ENCODE measurements at places on chromosomes 1 and 21.

GRCh38 chr1:154862907-154863306 lies 7.2 kb downstream of the KCNN3 start:
- DNase-seq: no peak

GRCh38 chr1:161506336-161507223 lies 1.3 kb downstream of the FCGR2A start:
- DNase-seq: no peak

DNA sequence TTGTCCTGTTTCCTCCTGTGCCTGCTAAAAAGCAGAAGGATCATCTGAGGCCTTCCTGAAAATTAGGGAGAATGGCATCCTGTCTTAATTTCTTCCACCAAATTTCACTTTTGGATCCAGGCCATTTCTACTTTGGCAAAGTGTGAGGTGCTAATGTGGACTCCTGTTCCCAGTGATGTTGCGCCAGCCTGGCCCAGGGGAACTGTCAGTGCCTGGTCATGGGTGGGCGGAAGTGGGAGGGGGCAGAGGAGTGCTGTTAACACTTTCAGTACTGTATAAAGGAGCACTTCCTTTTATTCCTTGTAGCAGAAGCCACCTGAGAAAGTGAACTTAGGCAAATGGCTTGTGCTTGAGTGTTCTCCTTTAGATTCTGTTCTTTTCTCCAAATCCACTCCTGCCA lies 19.9 kb downstream of the ELAPOR1 start:
- no peak for DNase-seq

- DNase-seq: no peak
Observed at GRCh38 chr1:117562581-117563491, 43.0 kb upstream of the TENT5C start.

DNA sequence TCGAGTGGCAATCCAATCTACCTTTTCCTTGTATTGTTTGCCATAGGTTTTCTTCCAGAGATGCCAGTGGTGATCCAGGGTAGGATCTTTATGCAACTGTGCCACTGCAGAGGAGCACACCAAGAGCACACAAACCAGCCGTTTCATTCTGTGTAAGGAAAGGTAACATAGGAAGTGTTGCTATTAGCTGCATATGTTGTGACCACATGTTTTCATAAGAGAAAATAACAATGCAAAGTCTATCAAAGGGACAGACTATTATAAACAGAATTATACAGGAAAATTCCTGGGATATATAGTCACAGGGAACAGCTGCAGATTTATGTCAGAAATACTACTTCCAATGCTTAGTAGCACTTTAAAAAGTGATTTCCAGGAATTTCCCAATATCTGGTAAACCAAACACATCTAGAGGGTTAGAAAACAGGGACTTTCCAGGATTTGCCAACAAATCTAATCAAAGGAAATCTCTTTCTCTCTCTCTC lies 919 bp downstream of the CTSS start:
- no peak for DNase-seq

- peak; percentile 33 for DNase-seq
Observed at GRCh38 chr1:151133018-151133806, 13.2 kb downstream of the SEMA6C start.
